ENCODE measurements at places on chromosomes 5 and 9.
A peak's percentile ranks its signal among the peaks of the same experiment; 100 is the strongest.

- DNase-seq, result no peak
Measured at GRCh38 chr5:123545506-123545905, 33.5 kb downstream of the CSNK1G3 start.

DNA sequence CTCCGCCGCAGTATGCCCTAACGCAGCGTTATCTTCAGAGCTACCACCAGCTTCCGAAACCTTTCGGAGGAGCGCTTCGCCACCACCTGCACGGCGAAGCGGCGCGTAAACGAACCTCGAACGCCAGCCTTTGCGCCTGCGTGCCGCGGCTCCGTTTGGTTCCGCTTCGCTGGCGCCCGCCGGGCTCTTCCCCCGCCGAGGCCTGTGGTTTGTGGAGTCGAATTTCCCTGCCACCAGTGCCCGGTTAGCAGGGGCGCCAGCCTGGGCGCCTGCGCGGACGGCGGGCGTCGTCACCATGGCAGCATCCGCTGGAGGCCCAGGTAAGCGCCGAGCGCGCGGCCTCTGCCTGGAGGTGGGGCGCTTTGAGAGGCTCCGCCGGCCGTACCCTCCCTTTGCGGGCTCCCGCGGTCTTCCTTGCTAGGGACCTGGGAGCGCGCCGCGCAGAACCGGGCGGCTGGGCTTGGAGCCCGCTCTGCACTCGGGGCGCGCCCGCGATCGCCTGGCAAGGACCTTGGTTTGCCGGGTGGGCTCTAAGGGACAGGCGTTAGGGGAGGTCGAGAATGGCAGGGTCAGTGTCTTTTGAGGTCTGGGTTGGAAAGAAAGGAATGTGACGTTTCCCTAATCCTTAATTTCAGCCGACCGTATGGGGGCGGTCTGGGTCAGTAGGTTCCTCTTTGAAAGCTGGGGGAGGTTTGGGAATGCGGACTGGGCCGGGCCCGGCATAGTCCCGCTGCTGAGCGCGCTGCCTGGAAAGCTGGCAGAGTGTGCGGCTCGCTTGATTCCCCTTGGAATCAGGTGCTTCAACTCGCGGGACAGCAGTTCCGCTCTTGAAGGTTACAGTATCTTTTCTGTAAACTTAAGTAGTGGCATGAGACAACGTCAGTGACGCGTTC, at the start of gene FAM151B:
Gene FAM151B, plus strand, starts transcription at position 272 of the 893 bp plus-strand sequence. Its CDS starts 24 bp downstream, at position 296.
- DNase-seq, result peak; percentile 93

GRCh38 chr9:38747067-38747466, 27.1 kb upstream of the FAM240B start:
- no peak for DNase-seq

DNA sequence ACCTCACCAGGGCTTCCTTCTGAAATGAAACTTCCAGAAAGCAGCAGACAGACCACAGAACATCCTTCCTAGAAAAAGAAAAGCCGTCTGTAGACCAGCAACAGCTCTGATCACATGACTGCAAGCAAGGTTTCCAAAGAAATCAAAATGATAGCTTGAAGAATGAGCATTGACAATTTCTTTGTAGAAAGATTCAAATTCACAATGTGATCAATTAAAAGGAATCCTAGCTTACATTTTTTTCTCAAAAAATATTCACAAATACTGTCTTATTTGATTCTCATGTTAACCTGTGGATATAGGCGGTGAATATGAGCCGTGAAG, 144.9 kb downstream of the MTX3 start:
- no peak for DNase-seq

DNA sequence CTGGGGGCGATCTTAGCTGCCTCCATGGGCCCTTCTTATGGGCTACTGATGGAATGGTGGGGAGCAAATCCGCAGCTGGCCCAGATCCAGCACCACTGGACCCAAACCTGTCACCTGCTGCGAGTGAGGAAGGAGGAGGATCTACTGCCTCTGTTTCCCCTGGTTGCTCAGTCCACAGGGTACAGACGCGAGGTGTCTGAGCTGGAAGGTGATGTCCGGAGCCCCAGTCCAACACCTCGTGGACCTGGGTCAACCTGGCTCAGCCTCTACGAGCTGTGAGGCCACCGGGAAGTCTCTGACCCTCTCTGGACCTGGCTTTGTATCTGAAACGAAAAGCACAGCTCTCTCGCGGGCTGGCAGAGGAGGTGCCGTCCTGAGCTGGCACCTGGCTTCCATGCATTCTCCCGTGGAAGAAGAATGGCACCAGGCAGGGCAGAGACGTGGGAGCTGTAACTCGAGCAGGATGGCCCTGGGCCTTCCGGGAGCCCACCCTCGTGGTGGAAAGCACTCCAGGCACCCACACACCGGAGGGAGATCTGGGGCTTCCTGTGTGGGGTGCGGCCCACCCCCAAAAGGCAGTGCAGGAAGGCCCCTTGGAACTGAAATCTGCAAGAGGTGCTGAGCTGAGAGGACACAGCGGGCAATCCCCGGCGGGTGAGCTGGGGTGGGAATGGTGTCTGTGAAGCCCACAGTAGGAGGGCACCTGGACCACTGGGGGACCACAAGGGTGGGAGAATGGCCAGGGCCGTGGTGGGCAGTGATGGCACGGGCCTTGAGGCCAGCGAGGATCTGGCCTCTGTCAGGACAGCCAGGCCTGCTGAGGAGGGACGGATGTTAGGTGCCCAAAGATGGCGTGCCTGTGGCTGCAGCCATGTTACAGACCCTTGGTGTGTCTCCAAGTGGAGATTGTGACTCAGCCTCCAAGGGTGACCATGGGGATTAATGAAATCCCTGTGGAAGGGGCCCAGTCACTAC, 133.4 kb downstream of the OLFM1 start:
- no peak for DNase-seq

Data from right hindlimb (tissue), 1 donor.